Gastrocnemius medialis (tissue), 4 donors: ENCODE measurements at places on chromosomes 13 and 19. TPM values are rescaled to one million over a fixed set of nuclear protein-coding genes. Genes with fewer than 3 reads are reported as not detected.

DNA sequence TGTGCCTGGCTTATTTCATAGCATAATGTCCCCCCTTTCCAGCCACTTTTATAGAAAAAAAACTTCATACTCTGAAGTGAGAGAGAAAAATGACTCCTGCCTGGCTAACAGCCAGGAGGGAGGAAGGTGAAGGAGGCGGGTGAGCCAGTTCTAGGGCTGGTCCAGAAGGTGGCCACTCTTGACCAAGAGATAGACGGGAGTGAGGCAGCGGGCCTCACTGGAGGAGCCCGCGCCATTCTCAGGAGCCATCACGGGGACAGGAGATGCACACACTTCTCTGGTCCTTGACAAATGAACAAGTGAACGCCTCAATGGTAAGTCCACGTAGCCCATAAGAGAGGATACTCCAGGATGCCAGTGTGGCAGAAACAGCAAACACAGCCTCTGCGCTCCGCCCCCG is 231.4 kb downstream of the UQCRFS1 start:
- DNase-seq = no peak

DNA sequence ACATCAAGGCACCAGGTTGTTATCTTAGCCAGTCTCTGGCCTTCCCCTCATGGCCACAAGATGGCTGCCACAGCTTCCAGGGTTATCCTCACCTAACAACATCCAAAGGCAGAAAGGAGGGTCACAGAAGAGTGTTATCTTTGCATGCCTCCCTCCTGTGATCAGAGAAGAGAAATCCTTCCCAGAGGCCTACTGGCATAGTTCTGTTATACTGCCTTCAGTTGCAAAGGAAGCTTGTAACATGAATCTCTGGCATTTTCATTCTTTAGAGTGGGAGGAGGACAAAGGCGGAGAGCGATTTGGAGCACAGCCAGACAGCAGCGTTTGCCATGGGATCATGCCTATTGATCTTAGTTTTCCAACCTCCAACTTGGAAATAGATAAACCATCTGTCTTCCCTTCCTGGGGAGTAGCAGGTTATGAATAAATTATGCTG is 135.7 kb downstream of the DNAJC15 start:
- DNase-seq = no peak

SOX21 gene
- total RNA-seq = not detected

GRCh38 chr13:37313372-37313771 is 207.9 kb upstream of the CSNK1A1L start:
- DNase-seq = no peak

- DNase-seq = no peak
These were observed 5.9 kb downstream of the MED16 start for GRCh38 chr19:887072-887471.

TTC9B gene
- not detected for total RNA-seq

DNA sequence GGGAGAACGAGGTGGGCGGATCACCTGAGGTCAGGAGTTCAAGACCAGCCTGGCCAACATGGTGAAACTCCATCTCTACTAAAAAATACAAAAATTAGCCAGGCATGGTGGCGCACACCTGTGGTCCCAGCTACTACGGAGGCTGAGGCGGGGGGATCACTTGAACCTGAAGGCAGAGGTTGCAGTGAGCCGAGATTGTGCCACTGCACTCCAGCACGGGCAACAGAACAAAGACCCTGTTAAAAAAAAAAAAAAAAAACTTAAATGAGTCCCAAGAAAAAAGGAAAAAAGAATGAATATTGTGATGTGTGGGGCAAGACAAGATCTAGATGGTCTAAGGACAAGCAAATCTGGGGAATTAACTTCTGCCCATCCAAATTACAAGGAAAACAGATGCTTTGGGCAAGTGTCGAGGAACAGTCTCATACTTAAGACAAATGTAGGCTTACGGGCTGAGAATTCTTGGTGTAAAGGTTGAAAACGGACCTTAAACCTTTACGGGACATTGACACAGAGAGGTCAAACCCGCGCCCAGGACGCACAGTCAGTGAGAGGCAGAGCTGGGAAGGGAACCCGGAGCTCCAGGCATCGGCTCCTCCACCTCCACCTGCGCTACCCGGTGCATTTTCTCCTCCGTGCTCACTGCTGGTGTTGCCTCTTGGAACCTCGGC is 656 bp upstream of the ZNF324 start:
- no peak for DNase-seq

TEX26 gene
- total RNA-seq = not detected

DNA sequence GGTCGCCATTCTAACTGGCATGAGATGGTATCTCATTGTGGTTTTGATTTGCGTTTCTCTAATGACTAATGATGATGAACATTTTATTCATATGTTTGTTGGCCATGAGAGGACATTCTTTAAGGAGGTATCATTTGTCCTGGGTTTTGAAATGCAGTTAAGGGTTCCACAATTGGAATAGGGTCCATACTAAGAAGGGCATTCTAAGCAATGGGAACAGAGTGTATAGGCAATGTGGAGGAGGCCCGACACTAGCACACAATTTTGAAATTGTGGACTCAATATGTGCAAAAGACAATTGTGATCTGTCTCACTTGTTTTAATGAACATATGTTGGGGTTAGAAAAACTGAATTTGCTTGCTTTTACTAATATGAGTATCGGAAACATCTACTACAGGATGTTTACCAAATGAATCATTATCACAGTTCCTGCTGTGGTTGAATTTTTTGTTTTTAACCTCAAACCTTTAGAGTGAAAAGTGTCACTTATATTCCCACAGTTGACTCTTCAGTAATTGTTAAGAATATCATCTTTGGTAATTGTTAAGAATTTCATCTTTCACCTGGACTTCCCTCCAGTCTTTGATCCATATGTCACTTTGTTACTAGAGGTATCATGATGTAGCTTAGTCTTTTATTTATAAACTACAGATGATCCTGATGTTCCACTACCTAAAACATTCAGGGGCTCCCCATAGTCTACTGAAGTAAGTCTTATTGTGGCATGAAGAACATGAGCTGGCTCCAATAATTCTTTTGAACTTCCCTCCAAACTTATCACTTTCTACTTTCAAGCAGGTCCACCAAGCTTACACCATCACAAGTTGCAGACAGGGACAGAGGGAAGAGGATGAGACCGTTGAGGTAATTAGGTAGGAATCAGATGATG is 109.7 kb upstream of the KLF12 start:
- DNase-seq = no peak

- DNase-seq = no peak
These were observed 10.0 kb upstream of the UQCR11 start for GRCh38 chr19:1615156-1615765.

KCNRG gene
- 0.72 TPM for total RNA-seq

UQCR11 gene
- total RNA-seq = 141 TPM

GRCh38 chr13:102897371-102898138 is 51.7 kb downstream of the ERCC5 start:
- DNase-seq = peak; percentile 73

LPAR2 gene
- 1.3 TPM for total RNA-seq

NCR1 gene
- not detected for total RNA-seq

GRCh38 chr13:46473806-46474205 is 79.2 kb upstream of the LRCH1 start:
- no peak for DNase-seq

- no peak for DNase-seq
These were observed 81.7 kb downstream of the ZNF429 start for GRCh38 chr19:21587117-21587461.

- DNase-seq = no peak
These were observed 10.2 kb upstream of the TPP2 start for GRCh38 chr13:102586615-102587014.

MCF2L gene
- total RNA-seq = 17.9 TPM

- no peak for DNase-seq
These were observed 329.9 kb downstream of the FOXO1 start for GRCh38 chr13:40336228-40337221.

DNA sequence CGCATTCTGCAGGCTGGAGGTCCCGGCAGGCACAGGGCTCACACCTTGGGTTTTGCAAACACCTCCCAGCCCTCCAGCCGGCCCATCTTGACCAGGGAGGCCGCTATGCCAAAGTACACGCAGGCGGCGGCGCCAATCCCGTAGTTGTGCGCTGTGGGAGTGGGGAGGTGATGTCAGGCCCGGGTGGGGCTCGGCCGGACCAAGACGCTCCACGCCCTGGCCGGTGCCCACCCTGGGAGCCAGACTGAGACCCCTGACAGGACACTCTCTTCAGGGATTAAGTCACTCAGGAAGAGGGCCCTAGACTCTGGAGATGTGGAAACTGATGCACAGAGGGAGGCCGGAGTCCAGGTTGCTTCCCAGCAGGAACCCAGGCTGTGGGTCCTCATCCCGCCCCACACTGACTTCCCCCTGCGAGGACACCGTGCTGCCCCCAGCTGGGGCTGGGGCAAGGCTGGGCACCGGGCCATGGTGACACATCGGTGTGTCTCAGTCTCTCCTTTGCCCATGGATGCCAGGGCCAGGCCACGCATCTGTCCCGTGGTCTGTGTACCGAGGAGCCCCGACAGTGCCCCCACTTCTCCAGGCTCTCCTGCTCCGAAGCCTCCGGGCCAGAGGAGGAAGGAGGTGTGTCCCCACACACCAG is 8.8 kb downstream of the NDUFA11 start:
- DNase-seq = no peak

- no peak for DNase-seq
These were observed 5.0 kb downstream of the PALM3 start for GRCh38 chr19:14056741-14057356.

SEMA6B gene
- total RNA-seq = 3.3 TPM

DNA sequence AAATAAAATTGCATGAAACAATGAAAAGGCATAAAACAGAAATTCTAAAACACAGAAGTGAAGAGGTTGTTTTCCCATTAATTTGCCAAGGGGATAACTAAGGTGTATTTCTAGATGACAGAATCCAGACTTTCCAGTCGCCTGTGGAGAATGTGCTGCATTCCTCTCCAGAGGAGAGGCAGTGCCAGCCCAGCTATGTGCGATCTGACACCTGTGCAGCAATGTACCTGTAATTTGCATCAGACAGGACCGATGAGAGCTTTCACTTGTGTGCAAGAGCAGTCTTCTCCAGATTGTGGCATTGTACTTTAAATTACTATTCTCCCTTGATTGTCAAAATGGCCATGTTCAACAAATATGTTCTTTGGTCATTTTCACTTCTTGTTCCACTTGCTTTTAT is 1037.9 kb downstream of the EFNB2 start:
- DNase-seq = no peak

KLK12 gene
- total RNA-seq = not detected

MED4 gene
- total RNA-seq = 31.2 TPM

GRCh38 chr19:49614096-49614833 is 23.3 kb downstream of the PRR12 start:
- no peak for DNase-seq

EPSTI1 gene
- 0.42 TPM for total RNA-seq

DNA sequence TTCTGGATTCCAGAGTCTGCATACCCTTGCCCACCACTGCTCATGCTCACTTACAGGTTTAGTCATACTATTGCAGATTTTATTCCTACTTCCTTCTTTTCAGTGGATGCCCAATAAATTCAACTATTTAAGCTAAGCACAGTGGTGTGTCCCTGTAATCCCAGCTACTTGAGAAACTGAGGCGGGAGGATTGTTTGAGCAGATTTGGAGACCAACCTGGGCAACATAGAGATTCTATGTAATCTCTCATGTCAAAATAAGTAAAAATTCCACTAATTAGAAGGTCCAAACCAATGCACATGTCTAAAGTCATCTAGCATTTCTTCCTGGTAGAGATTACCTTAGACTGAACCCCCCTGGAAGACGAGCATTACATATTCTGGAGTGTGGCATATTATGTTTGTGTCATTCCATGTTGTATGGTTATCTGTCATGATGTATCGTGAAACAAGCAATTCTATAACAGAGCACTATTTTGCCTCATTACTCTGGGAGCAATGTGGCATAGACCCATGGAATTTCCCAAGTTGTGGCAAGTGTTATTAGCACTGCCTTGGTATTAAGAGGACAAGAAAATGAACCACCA is 8.3 kb downstream of the HMGB1 start:
- DNase-seq = no peak

GRCh38 chr19:19145684-19146608 is 7.7 kb upstream of the TMEM161A start:
- peak; percentile 72 for DNase-seq

IGSF23 gene
- total RNA-seq = not detected

DNA sequence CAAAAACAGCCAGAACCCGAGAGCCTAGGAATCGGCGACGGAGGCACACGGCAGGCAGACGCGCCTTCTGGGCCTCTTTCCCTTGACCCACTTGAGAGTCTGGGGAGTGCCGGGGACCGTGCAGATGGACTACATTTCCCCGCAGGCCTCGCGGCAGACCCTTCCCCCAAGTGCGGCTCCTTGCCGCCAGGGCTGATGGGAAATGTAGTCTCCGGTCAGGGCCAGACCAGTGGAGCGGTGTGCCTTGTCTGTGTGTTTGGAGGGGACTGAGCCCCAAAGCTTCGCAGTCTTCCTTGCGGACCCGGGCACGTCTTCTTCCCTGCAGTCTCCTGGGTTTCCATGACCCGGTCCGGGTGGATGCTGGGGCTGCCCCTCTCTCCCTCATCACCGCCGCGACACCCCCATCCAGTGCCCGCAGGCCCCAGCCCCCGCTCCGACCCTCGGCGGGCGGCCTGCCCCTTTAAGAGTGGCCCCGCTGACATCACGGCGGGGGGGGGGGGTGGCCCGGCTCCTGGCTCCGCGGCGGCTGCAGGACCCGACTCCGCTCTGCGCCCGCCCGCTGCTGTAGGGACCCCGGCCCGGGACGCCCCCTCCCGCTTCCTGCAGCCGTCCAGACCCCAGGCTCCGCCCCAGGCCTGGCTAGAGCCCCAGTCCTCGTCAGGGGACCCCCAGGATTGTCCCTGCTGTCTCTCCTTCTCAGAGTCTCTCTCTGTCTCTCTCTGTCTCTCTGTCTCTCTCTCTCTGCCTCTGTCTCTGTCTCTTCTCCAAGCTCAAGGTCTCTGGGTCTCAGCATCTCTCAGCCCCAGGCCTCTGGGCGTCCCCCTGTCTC is 758 bp upstream of the CACNG7 start:
- DNase-seq = no peak

DNA sequence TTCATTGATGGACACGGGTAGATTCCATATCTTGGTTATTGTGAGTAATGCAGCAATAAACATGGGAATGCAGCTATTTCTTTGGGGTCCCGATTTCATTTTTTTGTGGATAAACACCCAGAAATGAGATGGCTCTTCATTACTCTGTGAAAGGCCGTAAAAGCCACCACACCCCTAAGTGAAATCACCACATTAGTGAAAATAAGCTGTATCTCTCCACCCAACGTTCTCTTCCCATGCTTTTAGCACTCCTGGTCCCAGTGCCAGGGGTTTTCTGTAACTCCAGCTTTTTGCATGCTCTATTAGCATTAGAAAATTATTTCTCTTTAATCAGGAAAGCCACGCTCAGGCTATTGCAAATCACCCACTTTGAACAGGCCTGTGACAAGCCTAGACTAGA is 15.8 kb downstream of the CHAMP1 start:
- DNase-seq = no peak

TDRD12 gene
- 0.59 TPM for total RNA-seq

DNA sequence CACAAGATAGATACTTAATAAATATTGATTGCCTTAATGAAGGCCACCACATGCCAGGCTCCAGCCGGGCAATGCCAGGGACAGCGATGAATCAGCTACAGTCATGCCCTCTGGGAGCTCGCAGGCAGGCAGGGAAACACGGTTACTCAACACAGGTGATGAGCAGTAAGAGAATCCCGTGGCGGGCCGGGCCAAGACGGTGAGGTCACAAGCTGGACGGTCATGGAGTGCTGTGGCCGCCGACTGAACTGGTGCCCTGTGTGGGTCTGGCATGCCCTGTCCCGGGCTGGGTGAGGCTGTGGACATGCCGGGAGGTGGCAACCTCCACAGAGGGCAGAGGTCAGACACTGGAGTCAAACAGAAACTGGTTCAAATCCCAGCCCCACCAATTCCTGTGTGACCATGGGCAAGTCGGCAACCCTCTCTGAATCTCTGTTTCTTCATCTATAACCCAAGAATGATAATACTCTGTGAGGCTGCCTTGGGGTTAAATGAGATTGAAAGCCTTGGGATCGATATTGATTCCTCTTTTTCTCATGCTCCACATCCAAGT is 13.2 kb upstream of the PAK4 start:
- DNase-seq = peak; percentile 54
